ENCODE measurements at places on chromosomes 3 and 15. TPM values are rescaled to one million over a fixed set of nuclear protein-coding genes. Genes with fewer than 3 reads are reported as not detected.

GRCh38 chr15:69891070-69891536 lies 206.6 kb downstream of the TLE3 start:
- H3K36me3 ChIP-seq, result no peaks in the 10 kb centered on the region
- peaks cover 10% of the 10 kb centered on the region for H3K27me3 ChIP-seq
- H3K4me3 ChIP-seq, result no peak overlapping the region
- H3K4me1 ChIP-seq, result no peaks in the 10 kb centered on the region
- H3K27ac ChIP-seq, result no peak overlapping the region
- no peak for DNase-seq

DNA sequence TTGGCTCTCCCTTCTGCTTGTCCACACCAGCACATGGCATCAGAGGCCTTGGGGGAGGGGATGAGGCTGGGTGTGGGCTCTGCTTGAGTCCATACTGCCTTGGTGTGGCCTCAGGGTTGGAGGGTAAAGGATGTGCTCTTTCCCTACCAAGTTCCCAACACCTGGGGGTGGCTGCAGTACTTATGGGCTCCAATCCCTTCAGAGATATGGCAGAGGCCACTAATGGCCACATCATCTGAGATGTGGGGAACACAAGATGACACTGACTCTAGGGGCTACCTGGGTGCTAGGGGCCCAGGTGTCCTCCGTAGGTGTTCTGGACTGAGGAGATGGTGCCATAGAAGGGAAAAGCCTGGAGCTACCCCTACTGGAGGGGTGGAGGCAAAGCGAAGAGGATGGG lies 6.9 kb downstream of the CXCR6 start:
- no peaks in the 10 kb centered on the region for H3K27me3 ChIP-seq
- peaks cover 71% of the 10 kb centered on the region for H3K36me3 ChIP-seq
- DNase-seq, result no peak
- no peak overlapping the region for H3K27ac ChIP-seq
- H3K4me1 ChIP-seq, result peaks cover 10% of the 10 kb centered on the region

GRCh38 chr3:65816208-65816607 lies 222.5 kb downstream of the MAGI1 start:
- no peak overlapping the region for H3K27ac ChIP-seq
- H3K4me3 ChIP-seq, result no peak overlapping the region
- H3K27me3 ChIP-seq, result no peaks in the 10 kb centered on the region
- DNase-seq, result no peak

DNA sequence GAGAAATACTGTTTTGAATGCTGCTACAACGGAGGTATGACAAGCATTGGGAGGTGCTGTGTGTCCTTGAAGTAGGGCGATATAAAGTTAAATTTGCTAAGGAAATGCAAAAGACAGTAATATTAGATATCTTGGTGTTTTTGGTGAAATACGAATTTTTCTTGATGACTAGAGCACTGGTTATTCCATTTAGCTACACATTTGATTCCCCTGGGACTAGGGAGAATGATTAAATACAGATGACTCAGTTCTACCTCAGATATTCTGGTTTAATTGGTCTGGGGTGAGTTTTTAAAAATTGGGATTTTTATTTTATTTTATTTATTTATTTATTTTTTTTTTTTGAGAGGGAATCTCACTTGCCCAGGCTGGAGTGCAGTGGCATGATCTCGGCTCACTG lies 18.7 kb upstream of the GADL1 start:
- H3K4me3 ChIP-seq, result no peak overlapping the region
- H3K27ac ChIP-seq, result no peak overlapping the region
- H3K4me1 ChIP-seq, result no peaks in the 10 kb centered on the region

DNA sequence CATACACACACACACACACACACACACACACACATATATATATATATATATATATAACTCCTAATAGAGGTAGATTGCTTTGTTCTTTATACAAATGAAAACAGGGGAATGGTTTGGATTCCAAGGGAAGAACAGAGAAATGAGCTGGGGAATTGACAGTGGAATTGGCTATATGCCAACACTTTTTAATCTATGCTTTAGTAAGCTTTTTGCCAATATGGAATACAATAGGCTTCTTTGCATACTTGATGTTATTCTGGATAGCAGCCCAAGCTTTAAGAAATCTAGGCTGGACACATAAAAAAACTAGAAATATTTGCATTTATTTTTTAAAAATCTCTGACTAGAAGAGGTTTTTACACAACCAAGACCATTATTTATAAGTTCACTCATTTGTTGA lies 334.2 kb upstream of the MDFIC2 start:
- H3K27me3 ChIP-seq, result peaks cover 14% of the 10 kb centered on the region

GRCh38 chr3:98763819-98764418 lies 779 bp downstream of the ST3GAL6 start:
- no peaks in the 10 kb centered on the region for H3K36me3 ChIP-seq
- no peak overlapping the region for H3K4me3 ChIP-seq
- H3K27ac ChIP-seq, result no peak overlapping the region
- peaks cover 13% of the 10 kb centered on the region for H3K27me3 ChIP-seq

DNA sequence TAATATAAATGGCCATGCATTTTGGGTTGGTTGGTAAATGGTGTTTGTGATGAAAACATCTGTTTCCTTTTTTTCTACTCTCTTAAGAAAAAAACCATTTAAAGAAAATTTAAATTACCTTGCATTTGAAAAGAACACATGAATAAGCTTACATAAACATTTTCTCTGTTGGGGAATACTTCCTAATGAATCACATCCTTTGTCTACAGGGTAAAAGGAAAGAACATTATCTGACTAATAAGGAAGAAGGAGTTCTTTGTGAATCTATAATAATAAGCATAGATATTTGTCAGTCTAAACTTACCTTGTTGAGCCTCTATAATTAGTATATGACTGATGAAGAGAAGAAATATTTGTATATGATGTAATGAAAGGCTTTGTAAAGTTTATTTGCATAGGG lies 254.1 kb upstream of the ZNF717 start:
- no peaks in the 10 kb centered on the region for H3K27me3 ChIP-seq
- no peak overlapping the region for H3K27ac ChIP-seq
- H3K4me3 ChIP-seq, result no peak overlapping the region

DNA sequence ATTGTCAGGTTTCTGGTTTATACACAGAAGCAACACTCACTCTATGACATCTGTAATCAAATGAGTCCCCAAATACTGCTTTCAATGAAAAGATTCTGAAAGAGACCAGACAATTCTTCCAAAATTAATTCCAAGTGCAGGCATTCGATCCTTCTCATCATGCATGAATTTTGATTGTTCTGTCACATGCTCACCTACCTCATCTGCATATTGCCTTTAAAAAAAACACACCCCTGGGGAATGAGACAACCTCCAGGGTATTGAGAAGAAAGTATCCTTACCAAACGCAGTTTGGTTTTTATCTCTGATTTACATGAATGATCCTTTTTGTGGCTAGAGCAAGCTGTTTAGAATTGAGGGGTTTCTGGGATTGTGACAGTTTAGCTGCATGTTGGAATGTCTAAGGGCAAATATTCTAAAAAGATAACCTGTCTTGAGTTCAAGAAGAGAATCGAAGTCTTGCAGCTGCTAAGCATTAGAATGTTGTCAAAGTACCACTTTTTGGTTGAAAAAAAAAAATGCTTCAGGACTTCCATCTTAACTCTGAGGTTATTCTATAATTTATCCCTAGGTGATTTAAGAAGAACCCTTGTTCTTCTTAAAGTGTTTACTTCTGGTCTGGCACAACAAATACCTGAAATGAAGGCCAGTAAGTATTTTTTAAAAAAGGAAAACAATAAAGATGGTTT lies 653.1 kb downstream of the RBMS3 start:
- H3K4me1 ChIP-seq, result peaks cover 5% of the 10 kb centered on the region
- H3K36me3 ChIP-seq, result no peaks in the 10 kb centered on the region
- peaks cover 22% of the 10 kb centered on the region for H3K27me3 ChIP-seq
- H3K4me3 ChIP-seq, result no peak overlapping the region

DNA sequence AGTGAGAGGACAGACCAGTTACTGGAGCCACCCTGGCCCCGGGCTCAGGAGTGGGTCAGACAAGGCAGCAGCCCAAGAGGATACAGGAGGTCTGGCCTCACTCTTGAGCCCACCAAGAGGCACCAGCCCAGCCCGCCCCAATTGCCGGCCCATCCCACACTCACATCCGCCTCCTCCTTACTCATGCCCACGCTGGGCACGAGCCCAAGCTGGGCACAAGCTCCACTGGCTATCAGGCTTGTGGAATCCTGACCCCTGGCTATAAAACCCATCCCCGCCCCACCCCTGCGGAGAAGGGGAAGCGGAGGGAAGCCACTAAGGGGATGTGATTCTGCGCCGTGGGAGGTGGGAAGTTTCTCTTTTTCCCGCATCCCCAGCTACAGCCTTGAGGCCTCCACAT lies 25.9 kb downstream of the ADCY5 start:
- no peaks in the 10 kb centered on the region for H3K36me3 ChIP-seq
- no peak for DNase-seq

DNA sequence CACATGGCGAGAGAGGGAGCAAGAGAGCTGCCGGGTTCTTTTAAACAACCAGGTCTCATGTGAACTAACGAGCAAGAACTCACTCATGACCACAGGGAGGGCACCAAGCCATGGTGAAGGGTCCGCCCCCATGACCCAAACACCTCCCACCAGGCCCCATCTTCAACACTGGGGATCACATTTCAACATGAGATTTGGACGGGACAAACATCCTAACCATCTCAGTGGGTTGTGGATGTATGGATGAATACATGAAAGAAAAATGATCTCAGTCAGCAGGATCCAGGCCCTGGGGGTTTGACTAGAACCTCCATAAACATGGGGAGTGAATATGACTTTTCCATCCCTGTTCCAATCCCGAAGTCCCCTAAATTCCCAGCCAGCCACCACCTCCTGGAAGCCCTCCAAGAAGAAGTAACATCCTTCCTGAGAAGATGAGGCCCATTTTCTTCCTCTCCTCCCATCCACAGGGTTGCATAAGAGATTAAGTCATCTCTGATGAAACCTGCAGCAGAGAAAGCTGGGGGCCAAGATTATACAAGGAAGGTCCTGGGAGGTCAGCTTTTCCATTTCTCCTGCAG lies 9.5 kb downstream of the CAV3 start:
- H3K36me3 ChIP-seq, result no peaks in the 10 kb centered on the region
- H3K4me3 ChIP-seq, result no peak overlapping the region
- no peaks in the 10 kb centered on the region for H3K4me1 ChIP-seq

- no peaks in the 10 kb centered on the region for H3K36me3 ChIP-seq
- DNase-seq, result no peak
- H3K27me3 ChIP-seq, result no peaks in the 10 kb centered on the region
Observed at GRCh38 chr3:141373232-141373631, 4.9 kb downstream of the ZBTB38 start.

GRCh38 chr3:146889626-146890025 lies 284.5 kb upstream of the PLSCR5 start:
- H3K27me3 ChIP-seq, result no peaks in the 10 kb centered on the region
- no peak overlapping the region for H3K4me3 ChIP-seq
- no peaks in the 10 kb centered on the region for H3K36me3 ChIP-seq
- no peaks in the 10 kb centered on the region for H3K4me1 ChIP-seq

DNA sequence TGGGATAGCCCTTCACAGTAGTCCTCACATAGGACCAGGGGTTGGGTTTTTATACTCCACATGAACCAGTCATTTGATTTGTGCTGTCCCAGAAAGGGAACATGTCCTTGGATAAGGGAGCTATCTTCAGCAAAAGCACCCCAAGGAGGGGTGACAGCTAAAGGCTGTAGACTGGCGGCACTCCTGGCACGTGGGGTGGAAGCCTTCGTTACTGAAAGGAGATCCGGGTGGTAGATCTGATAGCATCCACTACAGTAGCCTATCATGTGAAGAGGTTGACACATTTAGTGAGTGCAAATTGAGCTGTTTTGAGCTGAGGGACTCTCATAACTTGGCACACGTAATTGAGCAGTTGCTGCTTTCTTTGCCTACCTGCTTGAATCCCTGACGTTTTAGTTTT lies 588.8 kb upstream of the GOLIM4 start:
- DNase-seq, result no peak
- H3K4me3 ChIP-seq, result no peak overlapping the region
- H3K36me3 ChIP-seq, result no peaks in the 10 kb centered on the region
- H3K4me1 ChIP-seq, result no peaks in the 10 kb centered on the region

- no peak for DNase-seq
- no peak overlapping the region for H3K27ac ChIP-seq
- no peak overlapping the region for H3K4me3 ChIP-seq
- peaks cover 3% of the 10 kb centered on the region for H3K36me3 ChIP-seq
Observed at GRCh38 chr15:70336425-70337009, 238.8 kb upstream of the TLE3 start.

DNA sequence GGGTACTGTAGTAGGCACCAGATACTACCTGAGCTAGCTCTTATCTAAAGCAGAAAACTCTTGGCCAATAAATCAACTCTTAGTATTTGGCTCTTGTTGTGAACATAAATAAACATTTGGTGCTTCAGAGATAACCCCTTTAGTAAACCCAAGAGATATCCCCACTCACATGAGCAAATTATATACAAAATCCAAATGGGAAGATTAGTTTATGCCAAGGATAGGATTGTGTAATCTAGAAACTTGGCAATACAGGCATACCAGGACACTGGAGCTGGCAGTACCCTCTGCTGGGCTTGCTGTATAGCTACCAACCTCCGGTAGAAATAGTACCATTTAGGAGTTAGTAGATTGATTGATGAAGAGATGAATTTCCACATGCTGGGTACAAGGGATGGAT lies 127.0 kb downstream of the LIPC start:
- H3K27ac ChIP-seq, result no peak overlapping the region
- no peak overlapping the region for H3K4me3 ChIP-seq
- no peaks in the 10 kb centered on the region for H3K27me3 ChIP-seq
- no peaks in the 10 kb centered on the region for H3K36me3 ChIP-seq

The CLCN2 gene
- 2.9 TPM for total RNA-seq

The ITIH1 gene
- total RNA-seq, result not detected

The CYP19A1 gene
- total RNA-seq, result not detected

The CCR9 gene
- not detected for total RNA-seq

The THAP10 gene
- total RNA-seq, result not detected

The OR4F15 gene
- total RNA-seq, result not detected

The GOLGA8H gene
- total RNA-seq, result not detected

The TF gene
- total RNA-seq, result 0.07 TPM
